ENCODE measurements at places on chromosomes 7 and 10.

- no peak for DNase-seq
Observed at GRCh38 chr7:2553108-2553507, 2.2 kb downstream of the BRAT1 start.

DNA sequence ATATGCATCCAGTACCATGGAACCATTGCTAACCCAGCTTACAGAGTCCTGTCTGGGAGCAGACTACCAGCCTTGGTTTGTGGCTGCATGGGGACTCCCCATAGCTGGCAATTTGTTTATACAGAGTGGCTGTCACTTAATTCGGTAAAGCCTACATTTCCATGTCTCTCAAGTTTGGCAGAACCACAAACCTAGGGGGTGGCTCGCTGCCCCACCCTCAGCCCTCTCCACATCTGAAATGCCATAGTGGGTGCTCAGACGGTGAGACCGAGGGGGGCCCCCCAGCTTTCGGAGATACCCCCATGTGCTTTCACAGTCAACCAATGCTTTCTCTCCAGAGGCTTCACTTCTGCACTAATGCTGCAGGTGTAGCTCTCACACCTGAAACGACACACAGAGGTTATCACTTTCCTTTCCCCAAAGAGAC, 75.5 kb upstream of the KAT6B start:
- DNase-seq, result no peak

DNA sequence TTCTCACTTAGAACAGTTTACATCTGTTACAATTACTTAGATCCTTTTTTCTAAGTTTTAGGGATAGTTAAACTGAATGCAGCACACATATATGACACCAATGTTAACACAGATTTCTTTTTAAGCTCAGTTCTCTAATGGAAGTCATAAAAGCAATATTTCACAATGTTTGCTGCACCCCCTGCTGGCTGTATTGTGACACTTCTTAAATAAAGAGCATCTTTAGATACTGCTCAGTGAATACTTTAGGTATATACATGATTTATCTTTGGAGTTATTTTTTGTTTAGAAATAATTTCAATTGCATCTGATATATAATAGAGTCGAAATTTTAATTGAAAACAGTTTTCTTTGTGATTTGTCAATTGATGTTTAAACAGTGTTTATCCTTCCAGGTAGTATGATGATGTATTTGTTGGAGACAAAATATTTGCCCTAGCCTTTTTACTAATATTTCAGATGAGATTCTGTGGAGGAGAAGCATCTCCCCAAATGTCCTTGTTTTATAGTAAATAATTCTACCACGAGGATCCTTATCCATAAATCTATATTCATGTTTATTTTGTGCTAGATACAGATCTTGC, 174.4 kb downstream of the ST7 start:
- DNase-seq, result no peak

DNA sequence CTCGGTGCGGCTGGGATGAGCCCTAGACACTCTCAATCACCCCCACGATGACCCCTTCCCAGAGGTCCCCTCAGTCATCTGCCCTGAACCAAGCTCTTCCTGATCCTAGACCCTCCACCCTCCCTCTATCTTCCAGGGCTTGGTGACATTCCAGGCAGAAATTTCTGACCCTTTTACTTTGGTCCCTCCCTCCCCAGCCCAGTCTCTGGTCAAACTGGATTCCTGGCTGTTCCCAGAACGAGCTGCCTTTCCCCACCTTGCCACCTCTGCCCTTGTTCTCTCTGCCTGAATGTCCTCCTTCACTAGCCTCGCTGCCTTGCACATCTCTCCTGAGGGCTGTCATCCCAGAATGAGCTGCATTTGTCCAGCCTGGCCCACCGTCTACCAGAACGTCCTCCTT, 1.3 kb upstream of the CLDN4 start:
- DNase-seq, result no peak

DNA sequence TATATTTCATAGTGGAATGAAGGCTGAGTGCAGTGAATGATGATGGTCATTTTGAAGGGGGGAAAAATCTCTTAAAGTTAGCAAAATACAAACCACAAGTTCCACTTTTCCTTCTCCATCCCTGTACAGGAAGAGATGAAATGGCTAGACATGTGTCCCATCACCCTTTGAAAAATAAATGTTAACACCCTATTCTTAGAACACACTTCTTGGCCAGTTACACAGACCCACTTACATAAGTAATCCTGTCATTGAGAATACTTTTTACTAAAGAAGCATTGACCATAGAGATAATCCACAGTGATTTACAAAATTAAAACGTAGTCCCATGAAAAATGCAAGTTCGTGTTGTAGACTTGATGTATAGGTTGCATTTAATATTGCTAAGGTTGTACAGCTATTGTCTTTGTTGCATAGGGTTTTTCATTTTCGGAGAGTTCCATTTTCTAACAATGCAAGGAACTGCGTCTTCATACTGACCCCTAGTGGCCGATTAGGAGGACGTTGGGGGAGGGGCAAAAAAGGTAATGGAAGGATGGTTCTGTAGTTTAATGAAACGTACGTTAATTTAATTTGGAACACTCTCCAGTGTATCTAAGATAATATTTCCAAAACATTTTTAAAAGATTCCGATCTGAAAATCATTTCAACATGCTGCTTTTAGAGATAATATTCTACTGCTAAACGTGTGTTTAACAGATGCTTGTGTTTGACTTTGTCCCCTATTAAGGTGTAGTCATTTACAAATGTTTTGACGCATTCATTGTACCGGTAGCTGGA, 60.9 kb downstream of the ARMC3 start:
- DNase-seq, result no peak

DNA sequence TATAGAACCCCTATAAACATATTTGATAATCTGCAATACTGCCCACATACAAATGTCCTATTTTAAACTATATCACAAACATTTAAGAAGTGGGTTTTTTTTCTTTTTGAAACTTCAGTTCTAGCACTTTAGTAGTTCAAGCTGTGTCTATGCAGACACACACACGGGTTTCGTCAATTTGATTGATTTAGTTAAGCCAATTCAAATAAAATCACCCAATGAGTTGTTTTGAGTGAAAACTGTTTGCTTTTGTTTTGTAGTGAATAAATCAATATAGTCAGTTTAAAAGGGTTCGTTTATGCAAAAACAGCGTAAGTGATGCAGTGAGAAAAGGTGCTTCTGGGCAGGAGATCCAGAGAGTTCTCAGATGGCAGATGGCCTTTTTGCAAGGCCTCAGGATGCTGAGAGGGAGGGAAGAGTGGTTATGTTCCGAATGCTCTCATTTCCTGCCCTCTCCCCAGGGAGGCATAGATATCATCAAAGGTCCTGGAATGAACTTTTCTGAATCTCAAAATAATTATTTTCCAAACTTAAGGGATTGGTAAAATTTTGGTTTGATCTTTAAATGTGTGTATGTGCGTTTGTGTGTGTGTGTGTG, 102.7 kb downstream of the AGMO start:
- DNase-seq, result no peak

GRCh38 chr10:72832701-72833100, 60.8 kb upstream of the OIT3 start:
- DNase-seq, result no peak

DNA sequence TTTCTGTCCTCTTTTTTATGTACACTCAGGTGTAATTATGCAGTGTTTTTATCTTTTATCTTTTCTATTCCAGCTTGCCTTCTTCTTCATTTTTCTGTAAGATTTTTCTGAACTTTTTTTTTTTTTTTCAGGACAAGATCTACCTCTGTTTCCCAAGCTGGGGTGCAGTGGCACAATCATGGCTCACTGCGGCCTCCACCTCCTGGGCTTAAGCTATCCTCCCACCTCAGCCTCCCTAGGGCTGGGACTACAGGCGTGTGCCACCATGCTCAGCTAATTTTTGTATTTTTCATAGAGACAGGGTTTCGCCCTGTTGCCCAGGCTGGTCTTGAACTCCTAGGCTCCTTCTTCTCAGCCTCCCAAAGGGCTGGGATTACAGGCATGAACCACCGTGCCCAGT, 6.3 kb upstream of the CALD1 start:
- DNase-seq, result no peak

DNA sequence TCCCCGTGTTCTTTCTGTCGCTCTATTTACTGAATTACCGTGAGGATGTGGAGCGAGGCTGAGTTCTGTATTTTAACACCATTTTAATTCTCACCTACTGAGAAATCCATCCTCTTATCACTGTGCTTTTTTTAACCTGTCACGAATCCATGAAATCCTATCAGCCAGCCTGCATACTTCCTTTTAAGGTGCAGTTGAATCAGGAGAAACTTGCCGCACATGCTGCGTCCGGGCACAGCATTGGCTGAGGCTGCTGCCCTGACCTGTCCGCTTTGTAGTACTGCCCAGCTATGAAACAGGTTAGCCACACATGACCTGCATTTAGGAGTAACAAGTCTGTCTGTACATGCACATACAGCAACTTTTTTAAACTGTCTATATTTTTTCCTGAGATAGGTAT, 82.5 kb downstream of the EGFR start:
- DNase-seq, result no peak

- no peak for DNase-seq
Observed at GRCh38 chr7:132112106-132112505, 464.2 kb downstream of the PLXNA4 start.
